ENCODE measurements at places on chromosomes 7 and 10. TPM values are rescaled to one million over a fixed set of nuclear protein-coding genes. Genes with fewer than 3 reads are reported as not detected.

The INPP5A gene
- total RNA-seq: 28.0 TPM

The MYL7 gene
- total RNA-seq: not detected

The ASZ1 gene
- total RNA-seq: not detected

The MRLN gene
- total RNA-seq: not detected

The SPDYE1 gene
- not detected for total RNA-seq

The PIP gene
- total RNA-seq: not detected

The SOSTDC1 gene
- total RNA-seq: not detected

The ACSM6 gene
- not detected for total RNA-seq

The SHTN1 gene
- total RNA-seq: 182 TPM

The HDAC9 gene
- 0.15 TPM for total RNA-seq

The ASB10 gene
- total RNA-seq: not detected

The KCP gene
- 1.0 TPM for total RNA-seq

The CBLL1 gene
- total RNA-seq: 43.6 TPM

The LIPF gene
- not detected for total RNA-seq

The TMEM176B gene
- 0.15 TPM for total RNA-seq

The LRRC17 gene
- not detected for total RNA-seq

The CYP2C19 gene
- total RNA-seq: not detected

The BUD31 gene
- 82.7 TPM for total RNA-seq

The FOXK1 gene
- total RNA-seq: 34.9 TPM

The AUTS2 gene
- 10.0 TPM for total RNA-seq

The SEMA3A gene
- 1.5 TPM for total RNA-seq

The NEUROG3 gene
- total RNA-seq: not detected

The HIF1AN gene
- 7.9 TPM for total RNA-seq

The APBB1IP gene
- total RNA-seq: not detected

The TLX1 gene
- not detected for total RNA-seq

The ODAD2 gene
- total RNA-seq: 0.77 TPM

The SNX8 gene
- total RNA-seq: 36.7 TPM

The PARG gene
- total RNA-seq: 38.3 TPM

The VWDE gene
- total RNA-seq: not detected

The LIPJ gene
- total RNA-seq: not detected

The PTPRE gene
- total RNA-seq: 1.3 TPM

The SPDYE5 gene
- total RNA-seq: 0.15 TPM

The DDC gene
- total RNA-seq: not detected

The SPACDR gene
- total RNA-seq: 0.15 TPM

The TEX36 gene
- not detected for total RNA-seq

The FOXI2 gene
- total RNA-seq: not detected

The COL1A2 gene
- 77.1 TPM for total RNA-seq

The KLF14 gene
- total RNA-seq: not detected

The NRAP gene
- under 0.01 TPM for total RNA-seq

The HMX3 gene
- total RNA-seq: not detected
